ENCODE measurements at places on chromosomes 1 and 21.

- no peak for DNase-seq
Observed at GRCh38 chr1:55673416-55673815, 458.3 kb upstream of the USP24 start.

GRCh38 chr1:30386156-30386926 is 337.0 kb downstream of the MATN1 start:
- no peak for DNase-seq

DNA sequence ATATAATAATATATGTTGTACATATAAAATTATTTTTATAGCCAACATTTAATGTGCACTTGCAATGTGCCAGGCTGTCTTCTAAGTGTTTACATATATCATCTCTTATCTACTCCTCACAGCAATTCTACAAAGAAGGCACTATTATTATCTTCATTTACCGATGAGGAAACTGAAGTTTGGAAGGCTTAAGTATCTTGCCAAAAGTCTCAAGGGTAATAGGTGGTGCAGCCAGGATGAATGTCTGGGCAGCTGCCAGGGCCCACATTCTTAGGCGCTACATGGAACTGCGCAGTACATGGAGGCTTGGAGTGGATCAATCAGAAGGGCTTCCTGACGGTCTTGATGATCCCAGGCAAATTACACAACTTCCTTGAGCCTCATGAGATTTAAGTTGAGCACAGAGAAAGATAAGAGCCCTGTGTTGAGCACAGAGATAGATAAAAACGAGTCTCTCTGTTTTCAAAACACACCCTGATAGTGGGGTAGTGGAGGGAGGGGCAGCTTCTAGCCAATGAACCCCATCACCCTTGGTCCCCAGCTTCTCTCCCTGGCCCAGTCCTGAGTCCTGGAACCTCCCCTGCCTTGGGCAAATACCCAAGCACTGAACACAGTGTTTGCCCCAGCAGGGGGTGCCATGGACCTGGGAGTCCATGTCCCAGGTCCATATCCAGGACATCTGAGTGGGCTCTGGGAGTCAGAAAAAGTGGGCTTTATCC is 9.2 kb downstream of the POU3F1 start:
- no peak for DNase-seq

GRCh38 chr1:19750101-19750881 is 49.4 kb downstream of the TMCO4 start:
- DNase-seq: no peak

GRCh38 chr1:59768792-59769735 is 45.7 kb upstream of the HOOK1 start:
- DNase-seq: no peak

GRCh38 chr1:232334246-232334645 is 295.7 kb downstream of the SIPA1L2 start:
- no peak for DNase-seq

Data from NCI-H1436 (cell line).